Renal cortical epithelial cell (primary cell): ENCODE measurements at places on chromosomes 11 and 22.

- DNase-seq, result no peak
Measured at GRCh38 chr22:35522225-35523149, 18.1 kb upstream of the RASD2 start.

GRCh38 chr11:2534134-2534956, 89.5 kb downstream of the KCNQ1 start:
- no peak for DNase-seq

- DNase-seq, result no peak
Measured at GRCh38 chr11:68803766-68804165, 38.0 kb downstream of the CPT1A start.

DNA sequence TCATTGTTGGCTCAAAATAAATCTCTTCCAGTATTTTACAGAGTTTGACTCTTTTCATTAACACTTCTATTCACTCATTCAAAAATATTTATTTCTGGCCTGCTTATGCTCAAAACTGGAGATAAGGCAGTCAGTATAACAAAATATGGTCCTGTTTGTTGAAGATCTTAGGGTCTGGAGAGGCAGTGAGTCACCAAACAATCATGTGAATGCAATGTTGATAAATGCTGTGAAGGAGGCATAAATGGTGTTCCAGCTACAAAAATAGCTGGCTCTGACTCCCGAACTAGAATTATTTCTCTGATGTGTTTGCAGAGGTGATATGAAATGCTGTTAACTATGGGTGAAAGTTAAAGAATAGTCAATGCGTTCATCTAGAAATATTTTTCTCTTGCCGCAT, 390.6 kb downstream of the AASDHPPT start:
- peak; percentile 56 for DNase-seq

- no peak for DNase-seq
Measured at GRCh38 chr22:45008751-45009605, 827 bp downstream of the PHF21B start.

DNA sequence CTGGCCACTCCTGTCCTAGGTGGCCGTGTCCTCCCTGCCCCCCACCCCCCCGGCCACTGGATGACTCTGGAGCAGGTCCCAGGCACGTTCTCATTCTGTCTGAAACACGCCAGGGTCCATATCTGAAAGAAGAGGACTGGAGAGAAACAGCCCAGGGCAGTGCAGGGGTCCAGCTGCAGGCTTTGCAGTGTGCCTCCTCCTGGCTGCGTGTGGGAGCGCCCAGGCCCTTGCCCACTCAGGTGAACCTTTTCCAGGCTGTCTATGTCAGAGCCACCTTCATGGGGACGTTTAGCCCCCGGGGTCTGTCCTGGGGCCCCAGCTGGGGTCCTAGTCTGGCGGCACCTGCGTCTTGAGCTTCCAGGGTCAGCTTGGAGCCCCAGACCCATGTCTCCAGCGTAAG, 15.6 kb downstream of the GRAMD4 start:
- DNase-seq, result no peak

- peak; percentile 88 for DNase-seq
Measured at GRCh38 chr11:10908215-10908951, 50.5 kb upstream of the ZBED5 start.

- DNase-seq, result no peak
Measured at GRCh38 chr22:41620589-41621098, at the start of gene DESI1. Gene DESI1, minus strand, starts transcription at chr22:41621043. Its CDS starts 204 bp downstream, at chr22:41620839.

GRCh38 chr11:35029979-35030682, 108.8 kb upstream of the CD44 start:
- DNase-seq, result peak; percentile 83

DNA sequence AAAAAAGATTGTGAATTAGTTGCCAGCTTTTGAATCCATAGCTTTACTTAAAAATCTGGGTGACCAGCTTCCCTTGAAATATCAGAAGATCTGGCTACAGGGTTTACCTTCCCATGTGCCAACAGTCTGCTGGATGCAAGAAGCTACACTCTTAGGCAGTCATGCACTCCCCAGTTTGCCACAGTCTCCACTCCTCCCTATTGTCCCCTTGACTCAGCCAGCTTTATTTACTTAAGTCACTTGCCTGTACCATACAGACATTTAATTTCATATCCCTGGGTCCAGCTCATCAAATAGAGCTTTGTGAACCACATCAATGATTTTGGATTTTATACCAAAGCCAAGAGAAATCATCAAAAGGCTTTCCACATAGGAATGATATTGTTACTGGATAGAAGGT, 12.2 kb downstream of the MCHR1 start:
- DNase-seq, result no peak

DNA sequence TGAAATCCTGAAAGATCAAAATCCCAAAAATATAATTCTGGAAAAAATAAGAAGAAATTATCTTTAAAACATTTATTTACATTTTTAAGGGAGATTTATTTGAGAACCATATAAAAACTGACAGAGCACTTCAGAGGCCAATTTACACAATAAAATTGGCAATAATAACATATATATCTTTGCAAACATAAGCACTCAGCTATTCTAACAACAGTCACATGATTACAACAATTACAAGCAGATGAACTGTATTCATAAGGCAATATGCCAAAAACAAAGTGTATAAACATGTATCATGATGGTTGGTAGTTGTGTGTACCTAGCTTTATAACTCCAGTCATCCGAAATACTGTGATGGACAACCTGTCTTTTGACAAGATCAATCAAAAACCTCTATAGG, 17.7 kb upstream of the RASSF10 start:
- no peak for DNase-seq

DNA sequence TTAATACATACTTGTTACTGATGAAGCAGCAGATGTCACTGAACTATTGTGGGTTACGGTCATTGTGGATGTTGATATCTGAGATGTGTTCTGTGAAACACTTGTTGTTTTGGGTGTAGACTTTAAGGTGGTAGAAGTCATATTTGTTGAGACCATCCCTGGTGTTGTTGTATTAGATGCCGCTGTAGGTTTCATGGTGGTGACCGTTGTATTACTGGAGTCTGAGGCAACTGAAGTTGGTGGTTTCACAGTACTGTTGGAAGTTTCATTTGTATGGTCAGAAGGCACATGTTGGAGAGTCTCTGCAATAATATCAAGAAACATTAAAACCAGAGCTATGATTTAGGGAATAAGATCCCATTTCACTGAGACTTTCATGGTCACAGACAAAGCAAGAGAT, 50.7 kb downstream of the TMEM123 start:
- no peak for DNase-seq

- peak; percentile 46 for DNase-seq
Measured at GRCh38 chr11:3021125-3021524, 29.0 kb upstream of the NAP1L4 start.

DNA sequence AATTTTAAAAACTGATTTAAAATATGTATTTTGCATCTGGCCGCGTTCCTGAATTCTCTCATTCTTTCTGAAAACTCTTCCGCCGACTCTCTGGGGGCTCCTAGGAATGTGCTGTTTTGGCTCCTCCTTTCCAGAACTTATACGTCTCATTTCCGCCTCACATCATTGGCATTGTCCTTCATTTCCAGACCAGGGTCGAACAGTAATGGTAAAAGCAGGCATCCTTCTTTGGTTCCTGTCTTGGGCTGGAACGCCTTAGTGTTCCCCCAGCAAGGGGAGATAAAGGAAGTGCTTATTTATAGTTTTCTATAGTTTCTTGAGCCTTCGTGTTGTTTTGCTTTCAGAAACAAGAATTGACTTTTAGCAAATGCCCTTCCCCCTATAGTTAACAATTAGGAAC, 10.9 kb upstream of the TNNT3 start:
- no peak for DNase-seq

GRCh38 chr11:60316317-60316716, 10.7 kb upstream of the MS4A6E start:
- no peak for DNase-seq

DNA sequence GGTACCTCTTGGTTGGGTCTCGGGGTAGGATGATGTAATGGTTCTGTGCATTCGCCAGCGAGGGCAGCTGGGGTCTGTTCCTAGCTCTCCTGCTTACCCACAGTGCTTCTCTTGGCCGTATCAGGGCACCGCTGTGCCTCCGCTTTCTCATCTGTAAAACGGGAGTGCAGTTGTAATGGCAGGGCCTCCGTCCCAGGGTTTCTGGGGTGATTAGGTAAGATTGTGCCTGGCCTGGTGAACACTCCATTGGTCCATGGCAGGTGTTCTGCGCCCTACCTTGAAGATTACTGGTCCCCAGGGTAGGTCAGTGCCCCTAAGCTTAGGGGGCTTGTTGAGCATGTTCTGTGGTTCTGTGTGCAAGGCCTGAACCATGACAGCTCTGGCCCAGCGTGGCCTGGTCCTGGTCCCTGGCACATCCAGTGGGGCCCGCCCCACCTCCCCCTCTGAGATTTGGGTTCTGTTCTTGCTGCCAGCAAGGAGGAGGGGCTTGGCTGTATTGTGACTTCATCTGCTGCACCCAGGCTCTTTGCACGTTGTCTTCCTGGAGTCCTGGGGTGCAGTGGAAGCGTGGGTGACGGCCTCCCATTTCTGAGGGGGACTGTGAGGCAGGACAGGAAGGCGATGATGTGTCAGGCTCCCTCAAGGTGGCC, 4.9 kb downstream of the MYRF start:
- no peak for DNase-seq

GRCh38 chr22:29056472-29056871, 5.2 kb downstream of the C22orf31 start:
- no peak for DNase-seq

GRCh38 chr22:45310331-45310976, 720 bp downstream of the FAM118A start:
- DNase-seq, result no peak

- DNase-seq, result peak; percentile 74
Measured at GRCh38 chr11:86938900-86939880, 16.0 kb downstream of the FZD4 start.

DNA sequence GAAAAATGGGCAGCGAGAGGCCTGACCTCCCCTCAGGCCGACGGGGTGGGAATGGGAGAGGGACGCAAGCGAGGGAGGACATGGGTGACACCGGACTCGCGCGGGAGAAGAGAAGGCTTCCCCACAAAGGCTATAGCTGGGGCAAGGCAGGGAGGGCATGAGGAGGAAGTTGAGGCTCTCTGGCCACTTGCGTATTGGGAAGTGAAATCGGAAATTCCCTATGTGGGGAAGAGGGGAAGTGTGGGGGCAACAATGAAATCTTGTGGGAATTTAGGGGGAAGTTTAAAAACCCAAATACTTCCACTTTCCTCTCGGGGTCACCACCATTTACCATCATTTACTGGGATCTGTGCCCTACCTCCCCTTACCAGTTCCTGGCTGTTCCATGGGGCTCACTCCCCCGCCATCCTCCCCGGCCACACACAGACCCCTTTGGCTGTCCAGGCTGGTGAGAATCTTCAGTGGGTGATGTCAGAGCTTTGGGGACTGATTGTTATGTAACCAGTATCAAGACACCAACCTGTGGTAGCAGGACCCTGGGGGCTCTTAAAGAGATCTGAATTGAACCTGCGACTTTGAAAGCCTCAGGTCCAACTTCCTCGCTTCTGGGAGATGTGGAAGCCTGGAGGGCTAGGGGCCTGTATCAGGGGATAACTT, 951 bp upstream of the EHD1 start:
- DNase-seq, result no peak

DNA sequence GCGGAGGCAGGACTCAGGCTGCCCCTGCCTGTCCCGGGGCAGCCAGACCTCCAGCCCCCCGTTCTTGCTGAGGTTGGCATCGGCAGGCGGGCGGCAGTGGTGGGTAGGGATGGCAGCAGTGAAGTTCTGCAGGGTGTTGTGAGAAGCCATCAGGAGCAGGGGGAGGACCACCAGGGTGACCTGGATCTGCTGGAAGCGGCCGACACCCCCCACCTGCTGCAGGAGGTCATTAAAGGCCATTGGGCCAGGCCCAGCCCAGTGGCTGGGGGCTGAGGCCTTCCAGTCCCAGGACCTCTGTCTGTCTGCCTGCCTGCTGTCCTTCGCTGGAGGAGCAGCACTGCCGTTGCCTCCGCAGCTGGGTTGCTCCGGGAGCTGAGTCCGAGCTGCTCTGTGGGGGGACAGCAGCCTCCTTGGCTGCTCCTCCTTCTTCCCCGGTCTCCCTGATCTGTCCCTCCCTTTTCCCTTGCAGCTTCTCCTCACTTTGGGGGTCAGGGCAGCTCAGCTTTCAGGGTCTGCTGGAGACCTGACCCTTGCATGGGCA, at the start of gene SLC22A6:
Gene SLC22A6 (minus strand): TSS at position 517 of the 541 bp plus-strand sequence. CDS start 277 bp downstream, at position 240.
- DNase-seq, result no peak

GRCh38 chr11:102177974-102178631, 67.9 kb downstream of the YAP1 start:
- peak; percentile 99 for DNase-seq

GRCh38 chr11:118087931-118088330, 1.2 kb upstream of the SMIM35 start:
- DNase-seq, result no peak

- DNase-seq, result no peak
Measured at GRCh38 chr22:22587577-22588188, 28.6 kb upstream of the PRAME start.

DNA sequence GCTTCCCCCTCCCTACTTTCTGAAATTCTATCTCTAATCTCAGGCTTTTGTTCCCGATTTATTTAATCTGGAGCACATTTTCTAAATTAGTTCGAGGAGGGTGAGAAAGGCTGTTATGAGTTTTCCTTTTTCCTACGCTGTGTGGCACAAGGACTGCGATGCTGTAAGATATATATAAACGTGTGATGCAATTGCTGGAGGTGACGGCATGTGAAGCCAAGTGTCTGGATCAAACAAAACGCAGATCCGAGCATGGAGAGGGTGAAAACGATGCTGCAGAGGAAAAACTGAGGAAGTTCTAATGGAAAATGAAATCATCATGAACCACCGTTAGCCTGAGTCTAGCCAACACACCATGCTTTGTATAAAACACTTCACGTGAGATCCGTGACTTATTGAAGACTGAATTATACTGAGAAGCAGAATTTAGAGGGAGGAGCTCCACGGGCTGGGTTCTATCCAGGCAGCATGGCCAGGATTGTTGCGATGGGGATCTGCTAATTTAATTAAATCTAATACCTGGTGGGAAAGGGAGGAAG, 4.4 kb downstream of the PKNOX2 start:
- no peak for DNase-seq

DNA sequence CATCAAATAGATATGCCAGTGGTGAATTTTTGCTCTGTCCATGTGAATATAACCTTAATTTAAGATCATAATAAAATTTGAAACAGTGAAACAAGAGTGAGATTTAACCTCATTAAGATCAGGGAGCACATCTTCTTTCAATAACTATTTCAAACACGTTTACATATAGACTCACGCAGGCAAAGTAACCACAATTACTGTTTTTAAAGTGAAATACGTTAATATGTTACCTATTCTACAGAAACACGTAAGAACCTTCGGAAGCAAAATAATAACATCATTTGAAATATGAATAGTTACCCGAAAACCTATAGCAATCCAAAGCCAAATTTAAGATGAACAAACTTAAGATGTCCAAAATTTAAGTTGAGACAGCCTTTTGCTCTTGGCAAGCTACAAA, 136.2 kb upstream of the ZC3H12C start:
- DNase-seq, result no peak

GRCh38 chr11:43907028-43907975, 26.7 kb downstream of the ALKBH3 start:
- peak; percentile 35 for DNase-seq
